ENCODE measurements at places on chromosomes 7 and 10.

- DNase-seq: no peak
Measured at GRCh38 chr7:154338701-154339506, 286.7 kb downstream of the DPP6 start.

- no peak for DNase-seq
Measured at GRCh38 chr10:16441173-16441840, 4.5 kb downstream of the PTER start.

- DNase-seq: no peak
Measured at GRCh38 chr10:100728928-100729861, 16.2 kb upstream of the PAX2 start.

- DNase-seq: no peak
Measured at GRCh38 chr10:33913194-33913593, 578.7 kb upstream of the NRP1 start.

- DNase-seq: no peak
Measured at GRCh38 chr7:22146961-22147512, 201.3 kb upstream of the CDCA7L start.

Data from stimulated activated CD4-positive, alpha-beta T cell treated with anti-CD3 and anti-CD28 coated beads, Interleukin-1b, Interleukin-23, amount 100 ng/mL, for 1 hour (primary cell).